ENCODE measurements at places on chromosomes 1 and 21. TPM values are rescaled to one million over a fixed set of nuclear protein-coding genes. Genes with fewer than 3 reads are reported as not detected.

Gene KLHDC8A
- not detected for polyA plus RNA-seq

- no peak for DNase-seq
Observed at GRCh38 chr1:78093560-78093959, 47.8 kb downstream of the GIPC2 start.

Gene FALEC
- not detected for polyA plus RNA-seq

DNA sequence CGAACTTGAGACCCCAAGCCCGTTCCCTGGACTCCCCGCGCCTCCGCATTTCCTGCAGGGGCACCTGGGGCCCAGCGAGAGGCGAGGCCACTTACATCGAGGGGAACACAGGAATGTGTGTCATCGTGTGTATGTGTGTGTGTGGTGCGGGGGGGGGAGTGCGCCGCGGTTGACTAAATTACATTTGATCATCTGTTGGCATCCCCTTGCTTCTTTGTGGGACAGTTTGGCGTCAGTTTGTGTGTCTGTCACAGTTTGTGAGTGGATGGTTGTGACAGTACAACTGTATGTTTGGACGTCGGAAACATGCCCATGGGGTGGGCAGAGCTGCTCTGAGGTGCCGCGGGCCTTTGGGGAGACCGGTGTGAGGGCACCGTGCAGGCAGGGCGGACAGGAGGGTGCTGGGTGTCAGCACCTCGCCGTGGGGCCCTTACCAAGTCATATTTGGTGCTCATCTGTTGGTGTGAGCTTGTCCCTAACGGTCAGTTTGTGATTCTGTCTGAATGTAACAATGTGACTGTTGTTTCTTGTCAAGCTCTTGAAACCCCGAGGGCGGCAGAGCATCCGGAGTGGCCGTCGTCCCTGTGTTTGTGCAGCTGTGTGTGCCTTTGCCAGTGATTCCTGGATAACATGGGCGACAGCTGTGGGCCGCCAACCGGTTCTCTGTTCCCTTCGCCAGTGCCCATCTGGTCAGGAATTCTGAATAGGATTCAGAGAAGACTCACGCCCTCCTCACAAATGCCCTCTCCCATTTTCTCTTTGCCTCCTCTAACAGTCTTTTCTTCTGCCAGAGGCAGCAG is 899 bp downstream of the OPRD1 start:
- no peak for DNase-seq

DNA sequence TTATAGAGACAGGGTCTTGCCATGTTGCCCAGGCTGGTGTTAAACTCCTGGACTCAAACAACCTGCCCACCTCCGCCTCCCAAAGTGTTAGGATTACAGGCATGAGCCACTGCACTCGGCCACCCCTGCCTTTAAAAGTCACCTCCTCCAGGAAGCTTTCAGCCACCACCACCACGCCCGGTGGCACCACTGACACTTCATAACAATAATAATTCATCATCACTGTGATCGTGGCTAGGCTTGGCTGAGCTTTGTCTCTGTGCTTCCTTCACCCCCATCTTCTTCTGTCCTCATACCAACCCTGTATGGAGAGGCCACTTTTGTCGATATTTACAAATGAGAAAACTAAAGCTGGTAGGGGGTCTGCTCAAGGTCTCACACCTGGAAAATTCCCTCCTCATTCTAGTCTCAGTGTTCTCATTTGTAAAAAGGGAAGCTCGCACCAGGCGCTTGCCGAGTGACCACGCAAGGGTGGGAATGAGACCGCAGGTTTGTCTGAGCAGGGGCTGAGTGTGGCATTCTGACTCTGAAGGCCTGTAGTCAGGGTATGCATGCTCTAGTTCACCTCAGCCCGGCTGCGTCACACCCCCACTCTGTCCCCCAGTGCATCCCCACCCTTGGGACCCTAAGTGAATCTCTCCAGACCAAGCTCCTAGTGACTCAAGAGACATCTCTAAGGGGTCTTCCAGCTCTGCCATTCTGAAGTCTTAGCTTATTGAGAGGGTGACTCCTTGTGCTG is 12.9 kb upstream of the EPHA2 start:
- DNase-seq: no peak

DNA sequence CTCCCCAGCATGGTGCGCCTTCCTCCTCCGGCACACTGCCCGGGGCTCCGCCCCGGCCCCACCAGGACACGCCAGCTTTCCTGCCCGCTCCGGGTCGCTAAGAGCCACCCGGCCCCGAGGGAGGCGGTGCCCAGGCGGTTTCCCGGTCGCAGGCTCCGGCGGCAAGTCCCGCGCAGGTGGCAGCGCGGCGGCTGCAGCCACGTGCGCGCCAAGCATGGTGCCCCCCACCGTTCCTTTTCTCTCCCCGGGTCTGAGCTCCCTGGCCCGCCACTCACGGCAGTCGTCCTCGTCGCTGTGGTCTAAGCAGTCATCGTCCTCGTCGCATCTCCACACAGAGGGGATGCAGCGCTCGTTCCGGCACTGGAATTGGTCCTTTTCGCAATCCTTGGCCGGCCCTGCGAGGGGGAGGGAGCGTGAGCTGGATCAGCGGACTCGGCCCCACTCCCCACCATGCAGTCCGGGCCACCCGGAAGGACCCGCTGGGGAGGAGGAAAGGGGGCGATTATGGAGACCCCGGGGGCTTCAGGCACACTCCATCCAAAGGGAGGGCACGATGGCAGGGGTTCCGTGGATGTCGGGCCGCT is 1.2 kb downstream of the LRP8 start:
- no peak for DNase-seq

DNA sequence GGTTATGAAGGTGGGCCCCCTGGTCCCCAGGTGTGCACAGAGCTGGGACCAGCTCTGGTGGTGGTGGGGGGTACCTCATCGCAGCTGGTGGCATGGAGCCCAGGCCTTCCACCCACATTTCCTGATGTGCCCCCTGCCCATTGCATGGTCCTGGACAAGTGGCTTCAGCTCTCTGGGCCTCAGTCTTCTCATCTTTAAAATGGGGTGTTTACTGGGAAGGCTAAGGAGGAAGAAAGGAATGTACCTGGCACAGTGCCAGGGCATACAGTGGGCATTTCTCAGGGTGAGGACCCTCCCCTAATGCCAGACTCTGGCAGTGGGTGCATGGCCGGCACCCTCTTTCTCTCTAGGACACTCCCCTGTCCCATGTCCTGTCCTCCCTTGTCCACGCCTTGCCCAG is 7.5 kb downstream of the CLCNKB start:
- no peak for DNase-seq

Gene PCAT6
- polyA plus RNA-seq: 1.1 TPM

- DNase-seq: no peak
Observed at GRCh38 chr21:41747943-41748738, 18.7 kb downstream of the RIPK4 start.

DNA sequence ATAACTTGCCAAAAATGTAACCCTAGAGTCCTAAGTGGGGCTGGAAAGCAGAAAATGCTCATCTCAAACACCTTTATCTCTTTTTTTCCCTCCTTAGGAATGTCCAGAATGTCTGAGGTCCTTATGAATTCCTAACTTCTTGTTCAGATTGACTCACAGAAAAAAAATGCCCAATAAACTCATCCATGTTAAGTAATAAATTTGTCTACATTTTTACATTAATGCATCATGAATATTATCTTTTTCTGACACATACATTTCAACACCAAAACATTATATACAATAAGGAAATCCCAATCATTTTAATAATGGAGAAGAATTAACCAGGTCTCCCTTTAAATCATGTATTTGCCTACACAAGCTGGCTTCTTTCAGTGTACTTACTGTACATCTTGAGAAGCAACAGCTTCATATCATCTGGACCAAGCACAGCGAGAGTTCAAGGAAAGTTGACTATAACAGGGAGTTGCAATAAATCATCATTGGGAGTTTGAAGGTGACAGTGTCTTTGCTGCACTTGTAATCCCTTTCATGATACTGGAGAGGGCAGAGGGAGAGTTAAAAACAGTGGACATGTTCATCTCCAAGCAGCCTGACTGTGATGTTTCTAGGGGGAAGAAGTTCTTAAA is 565.2 kb downstream of the LTN1 start:
- DNase-seq: peak; percentile 43

DNA sequence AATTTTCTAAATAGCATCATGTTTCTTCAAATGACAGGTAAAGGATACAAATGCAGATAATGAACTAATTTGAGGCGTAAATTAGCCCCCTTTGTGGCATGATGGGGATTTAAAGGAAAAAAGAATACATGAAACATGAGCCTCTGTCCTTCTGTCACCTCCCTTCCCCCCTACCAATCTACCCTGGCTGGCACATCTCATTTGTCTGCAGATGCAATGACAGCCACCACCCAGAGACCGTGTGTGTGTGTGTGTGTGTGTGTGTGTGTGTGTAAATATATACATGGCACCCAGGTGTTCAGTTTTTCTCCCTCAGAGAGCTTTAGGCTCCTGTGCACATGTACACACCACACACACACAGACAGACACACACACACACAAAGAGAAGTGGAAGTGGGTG is 451.1 kb downstream of the RWDD3 start:
- DNase-seq: no peak

DNA sequence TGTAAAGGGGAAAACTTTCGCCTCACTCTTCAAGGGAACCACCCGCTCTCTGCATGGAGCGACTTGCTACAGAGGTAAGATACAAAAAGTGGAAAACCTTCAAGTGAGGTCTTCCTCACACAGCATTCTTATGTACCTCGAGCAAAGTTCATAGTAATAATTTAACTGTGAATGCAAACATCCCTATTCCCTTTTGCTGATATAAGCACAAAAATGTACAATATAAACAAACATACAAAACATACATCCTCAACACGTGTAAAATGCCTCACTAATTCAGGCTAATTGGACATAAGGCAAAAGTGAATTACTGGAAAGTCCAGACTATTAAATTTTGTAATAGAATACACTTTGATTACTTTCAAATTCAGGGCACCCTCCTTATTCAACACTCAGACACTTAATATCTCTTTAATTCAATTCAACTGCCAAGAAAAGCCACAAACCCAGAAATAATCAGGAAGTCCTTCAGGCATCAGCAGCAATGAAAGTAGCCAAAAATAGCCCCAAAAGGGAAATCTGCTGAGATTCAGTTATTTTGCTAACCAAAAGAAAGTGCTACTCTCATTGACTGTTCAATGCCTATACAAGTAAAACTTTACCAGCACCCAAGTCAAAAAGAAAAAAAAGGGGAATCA is 15.2 kb upstream of the LMX1A start:
- peak; percentile 15 for DNase-seq
